ENCODE measurements at places on chromosomes 13 and 19. TPM values are rescaled to one million over a fixed set of nuclear protein-coding genes. Genes with fewer than 3 reads are reported as not detected.

GRCh38 chr13:46553521-46553885, 533 bp downstream of the LRCH1 start:
- DNase-seq = no peak

DNA sequence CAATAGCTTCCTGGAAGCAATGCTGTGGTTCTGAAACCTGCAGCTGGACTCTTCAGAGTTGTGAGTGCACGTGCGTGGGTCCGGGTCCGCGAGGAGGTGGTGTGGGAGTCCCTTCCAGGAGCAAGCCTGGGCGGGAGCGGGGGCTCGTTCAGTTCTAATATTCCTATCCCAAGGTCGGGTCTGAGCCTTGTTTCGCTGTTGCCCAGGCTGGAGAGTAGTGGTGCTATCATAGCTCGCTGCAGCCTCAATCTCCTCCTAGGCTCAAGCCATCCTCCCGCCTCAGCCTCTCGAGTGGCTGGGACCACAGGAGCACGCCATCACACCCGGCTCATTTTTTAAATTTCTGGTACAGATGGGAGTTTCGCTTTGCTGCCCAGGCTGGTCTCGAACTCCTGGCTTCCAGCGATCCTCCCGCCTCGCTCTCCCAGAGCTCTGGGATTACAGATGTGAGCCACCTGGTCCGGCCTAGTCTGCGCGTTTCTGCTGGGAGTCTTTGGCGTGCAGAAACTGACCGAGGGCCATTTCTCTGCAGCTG, 625 bp downstream of the ZFP82 start:
- peak; percentile 3 for DNase-seq

DNA sequence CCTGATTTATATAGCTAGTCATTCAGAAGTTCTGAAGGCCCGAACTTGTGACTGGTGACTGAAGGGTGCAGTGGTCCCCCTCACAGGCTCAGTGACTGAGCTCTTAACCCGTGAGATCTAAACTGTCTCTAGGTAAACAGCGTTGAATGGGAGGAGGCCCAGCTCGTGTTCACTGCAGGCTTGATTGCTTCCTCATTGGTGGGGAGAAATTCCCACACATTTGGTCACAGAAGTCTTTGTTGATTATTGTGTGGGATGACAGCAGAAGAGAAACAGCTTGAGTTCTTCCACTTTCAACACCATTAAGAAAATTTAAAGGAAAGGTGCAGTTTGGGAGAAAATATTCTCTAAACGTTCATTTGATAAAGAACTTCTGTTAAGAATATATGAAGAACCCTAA, 1178.0 kb downstream of the UQCRFS1 start:
- no peak for DNase-seq

DNA sequence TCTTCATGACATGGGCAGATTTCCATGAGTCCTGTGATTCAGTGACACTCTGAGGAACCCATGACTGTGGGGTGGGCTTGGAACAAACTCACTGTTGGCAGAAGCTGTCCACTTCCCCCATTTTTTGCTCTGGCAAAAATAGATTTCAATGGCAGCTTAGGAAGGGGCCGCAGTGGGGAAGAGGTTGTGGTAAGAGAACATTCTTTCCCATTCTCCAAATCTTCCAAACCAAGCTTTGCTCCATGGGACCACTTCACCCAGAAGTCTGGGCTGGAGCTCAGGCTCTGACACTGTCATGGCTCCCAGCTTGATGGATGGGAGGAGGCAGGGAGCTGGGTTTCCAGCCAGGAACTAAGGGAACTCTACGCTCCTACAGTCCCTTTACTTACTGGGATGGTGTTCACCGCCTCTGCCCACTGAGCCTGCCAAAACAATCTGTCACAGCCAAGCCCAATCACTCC, 24.9 kb upstream of the MEDAG start:
- peak; percentile 19 for DNase-seq

GRCh38 chr13:72886272-72887067, 104.5 kb downstream of the PIBF1 start:
- DNase-seq = no peak

DNA sequence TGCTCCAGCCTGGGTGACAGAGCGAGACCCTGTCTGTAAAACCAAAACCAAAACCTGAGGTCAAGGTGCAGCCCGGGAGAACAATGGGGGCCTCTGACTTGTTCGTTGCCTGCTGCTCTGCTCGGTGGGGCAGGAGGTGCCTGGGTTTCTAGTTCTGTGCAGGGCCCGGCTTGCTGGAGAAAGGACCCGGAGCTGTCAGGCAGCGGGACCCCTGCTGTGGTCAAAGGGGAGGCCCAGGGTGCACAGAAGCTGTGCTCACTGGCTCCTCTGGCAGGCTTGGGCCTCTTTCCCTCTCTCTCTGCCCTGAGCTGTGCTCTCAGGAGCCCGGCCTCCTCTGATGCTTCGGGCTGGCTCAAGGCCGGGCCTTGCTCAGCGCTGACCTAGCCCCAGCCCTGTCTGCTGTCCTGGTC, 3.5 kb downstream of the LRP3 start:
- DNase-seq = no peak

DNA sequence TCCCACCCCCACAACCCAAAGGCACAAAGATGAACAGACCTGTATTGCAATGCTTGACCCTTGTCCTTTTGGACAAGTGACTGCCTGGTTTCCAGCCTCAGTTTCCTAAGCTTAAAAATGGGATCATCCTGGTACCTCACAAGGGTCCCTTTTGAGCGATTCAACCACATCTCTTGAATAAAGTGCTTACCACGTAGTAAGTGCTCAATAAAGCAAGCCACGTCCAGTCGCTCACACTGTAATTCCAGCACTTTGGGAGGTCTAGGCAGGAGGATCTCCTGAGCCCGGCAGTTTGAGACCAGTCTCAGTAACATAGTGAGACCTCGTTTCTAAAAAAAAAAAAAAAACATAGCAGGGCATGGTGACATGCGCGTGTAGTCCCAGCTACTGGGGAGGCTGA, 1.2 kb downstream of the DLL3 start:
- DNase-seq = no peak

The ERVV-1 gene
- not detected for total RNA-seq

DNA sequence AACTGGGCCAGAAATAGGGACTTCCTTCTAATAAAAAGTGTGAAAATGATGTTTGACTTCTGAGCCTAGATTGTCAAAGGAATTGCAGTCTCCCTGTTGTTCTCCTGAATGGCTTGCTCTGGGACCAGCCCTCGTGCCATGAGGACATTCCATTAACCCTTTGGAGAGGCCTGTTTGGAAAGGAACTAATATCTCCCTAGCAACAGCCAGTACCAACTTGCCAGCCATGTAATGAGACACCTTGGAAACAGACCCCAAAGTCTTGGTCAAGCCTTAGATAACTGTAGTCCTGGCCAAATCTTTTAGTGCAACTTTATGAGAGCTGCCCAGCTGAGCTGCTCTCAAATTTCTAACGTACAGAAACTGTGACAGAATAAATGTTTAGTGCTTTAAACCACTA, 8.2 kb upstream of the SIAH3 start:
- no peak for DNase-seq

DNA sequence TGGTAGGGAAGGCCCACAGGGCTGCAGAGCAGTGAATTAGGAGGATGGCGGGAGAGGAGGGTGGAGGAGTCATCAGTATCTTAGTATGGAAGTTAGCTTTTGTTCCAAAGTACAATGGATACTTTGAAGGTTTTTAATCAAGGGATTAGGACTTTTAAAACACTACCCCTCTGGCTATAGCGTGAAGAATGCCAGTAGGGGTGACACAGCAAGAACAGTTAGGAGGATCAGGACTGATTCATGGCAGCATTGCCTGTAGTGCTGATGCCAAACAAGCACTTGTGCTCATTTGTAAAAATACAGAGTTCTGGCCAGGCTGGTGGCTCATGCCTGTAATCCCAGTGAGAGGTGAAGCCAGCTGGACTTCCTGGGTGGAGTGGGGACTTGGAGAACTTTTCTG, 46.2 kb downstream of the SKA3 start:
- no peak for DNase-seq

- DNase-seq = no peak
Observed at GRCh38 chr13:41641961-41642360, 184.6 kb downstream of the RGCC start.

- no peak for DNase-seq
Observed at GRCh38 chr13:42967660-42968059, 24.4 kb downstream of the EPSTI1 start.

DNA sequence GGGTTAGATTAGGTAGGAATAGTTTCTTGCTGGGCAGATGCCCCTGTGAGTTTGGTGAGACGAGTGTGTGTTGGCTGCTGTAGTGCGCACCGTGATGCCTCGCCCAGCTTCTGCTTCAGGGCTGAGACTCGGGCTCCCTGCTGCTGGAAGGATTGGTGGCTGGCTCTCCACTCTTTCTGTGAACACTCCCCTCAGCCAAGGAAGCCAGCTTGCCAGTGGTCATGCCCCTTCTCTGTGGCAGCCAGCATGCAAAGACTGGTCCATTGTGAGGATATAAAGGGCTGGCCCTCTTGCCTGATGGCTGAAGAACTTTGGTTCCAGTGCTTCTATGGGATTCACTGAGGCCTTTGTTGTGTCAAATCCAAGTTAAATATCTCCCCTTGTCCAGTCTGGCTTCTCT, 2.9 kb upstream of the HTR2A start:
- no peak for DNase-seq

DNA sequence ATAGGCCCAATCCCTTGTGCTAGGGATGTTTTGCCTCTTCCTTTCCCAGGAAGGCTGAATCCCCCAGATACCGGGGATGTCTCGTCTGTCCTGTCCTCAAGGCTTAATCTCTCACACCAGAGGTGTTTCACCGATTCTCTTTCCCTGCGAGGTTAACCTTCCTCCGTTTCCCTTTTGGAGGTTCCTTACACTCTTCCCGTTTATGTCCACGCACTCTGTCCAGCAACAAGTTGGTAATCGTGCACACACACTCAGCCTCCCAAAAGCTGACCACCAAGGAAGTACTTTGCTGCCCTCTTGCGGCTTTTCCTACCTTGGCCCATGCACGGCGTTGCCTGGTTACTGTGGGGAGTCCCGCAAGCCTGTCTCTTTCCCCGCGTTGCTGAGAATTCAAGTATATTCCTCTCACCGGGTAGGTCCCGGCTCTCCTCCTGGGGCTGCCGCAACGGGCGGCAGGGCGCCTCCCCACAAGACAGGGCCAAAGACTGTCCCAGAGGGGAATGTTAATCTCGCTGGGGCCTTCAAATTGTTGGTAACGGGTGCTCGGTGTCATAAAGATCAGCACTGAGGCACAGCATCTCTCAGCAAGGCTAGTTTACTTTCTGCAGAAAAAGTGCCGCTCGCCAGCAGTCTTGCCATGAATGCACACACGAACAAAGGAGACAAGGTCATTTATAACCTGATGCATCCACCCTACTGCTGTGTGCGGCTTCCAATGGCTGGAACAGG, 36.7 kb upstream of the CD177 start:
- no peak for DNase-seq

- DNase-seq = no peak
Observed at GRCh38 chr13:35014606-35015213, 72.6 kb downstream of the NBEA start.

DNA sequence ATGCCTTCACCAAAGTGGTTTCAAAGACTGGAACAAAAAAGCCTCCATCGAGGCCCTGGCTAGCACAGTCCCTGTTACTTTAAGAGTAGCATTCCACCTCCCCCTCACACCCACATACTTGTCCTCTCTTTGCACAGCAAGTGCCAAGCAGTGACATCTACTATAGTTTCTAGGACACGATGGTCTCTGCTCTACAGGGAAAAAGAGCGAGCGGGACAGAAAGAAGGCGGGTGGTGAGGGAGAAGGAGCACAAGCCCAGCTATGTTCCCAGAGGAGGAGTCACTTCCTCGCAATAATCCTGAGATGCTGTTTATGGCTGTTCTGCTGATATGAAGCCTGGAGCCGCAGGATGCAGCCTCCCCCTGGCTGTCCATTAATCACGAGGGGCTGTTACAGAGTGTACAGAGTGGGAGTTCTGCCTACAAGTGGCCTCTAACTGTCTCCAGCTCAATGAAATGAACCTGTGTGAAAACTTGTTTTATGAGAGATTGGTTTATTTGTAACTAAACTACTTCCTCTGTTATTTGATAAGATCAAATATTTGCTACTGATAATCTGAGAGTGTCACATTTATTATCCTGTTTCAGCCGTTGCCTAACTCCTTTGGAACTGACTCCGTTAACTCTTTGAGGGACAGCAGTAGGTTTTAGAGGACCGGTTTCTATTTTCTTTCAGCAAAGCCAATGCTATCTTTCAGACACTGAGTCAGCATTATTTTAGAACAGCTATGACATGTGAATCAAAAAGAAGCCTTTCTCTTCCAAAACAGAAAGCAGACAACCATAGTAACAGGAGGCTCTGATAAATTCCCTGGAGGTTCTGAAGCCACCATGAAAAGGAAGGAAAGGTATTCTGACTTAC, 208.0 kb downstream of the SPRY2 start:
- DNase-seq = peak; percentile 67

GRCh38 chr13:102702965-102703725, 8.3 kb upstream of the METTL21C start:
- DNase-seq = no peak

The KIR3DL2 gene
- not detected for total RNA-seq

DNA sequence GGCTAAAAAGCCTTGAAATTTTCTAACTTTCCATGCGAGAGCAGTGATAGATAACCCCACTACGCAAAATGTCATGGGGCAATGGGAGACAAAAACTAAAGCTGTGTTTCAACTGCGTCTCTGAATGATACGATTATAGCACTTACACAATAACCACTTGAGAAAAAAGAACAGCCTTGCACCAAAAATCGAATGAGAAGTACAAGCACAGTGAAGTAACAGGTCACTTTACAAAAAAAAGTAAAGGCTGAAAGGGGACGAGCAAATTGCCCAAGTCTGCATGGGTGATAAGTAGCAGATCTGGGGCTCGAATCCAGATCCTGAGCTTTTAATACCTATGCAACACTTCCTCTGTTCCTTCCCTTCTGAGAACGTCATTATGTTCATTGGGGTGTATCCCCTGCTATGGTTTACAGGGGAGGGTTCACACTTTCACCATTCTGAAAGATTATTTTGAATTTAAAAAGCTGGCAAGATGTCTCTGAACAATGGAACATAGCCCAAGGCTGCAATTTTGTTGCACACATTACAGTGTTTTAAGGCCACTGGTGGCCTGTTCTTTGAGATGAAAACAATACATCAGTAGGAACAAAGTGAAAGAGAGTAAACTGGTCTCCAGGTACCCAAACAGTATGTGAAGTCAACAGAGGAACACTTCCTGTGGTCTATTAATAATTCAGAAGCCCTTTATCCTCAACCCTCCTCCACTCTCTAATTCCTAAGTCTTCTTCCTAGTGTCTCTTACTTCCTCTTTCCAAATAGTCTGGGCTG, 3.2 kb downstream of the CPB2 start:
- DNase-seq = no peak

- DNase-seq = peak; percentile 80
Observed at GRCh38 chr13:20118268-20119140, 42.3 kb downstream of the GJA3 start.

- no peak for DNase-seq
Observed at GRCh38 chr13:45162194-45162593, 38.7 kb downstream of the KCTD4 start.

DNA sequence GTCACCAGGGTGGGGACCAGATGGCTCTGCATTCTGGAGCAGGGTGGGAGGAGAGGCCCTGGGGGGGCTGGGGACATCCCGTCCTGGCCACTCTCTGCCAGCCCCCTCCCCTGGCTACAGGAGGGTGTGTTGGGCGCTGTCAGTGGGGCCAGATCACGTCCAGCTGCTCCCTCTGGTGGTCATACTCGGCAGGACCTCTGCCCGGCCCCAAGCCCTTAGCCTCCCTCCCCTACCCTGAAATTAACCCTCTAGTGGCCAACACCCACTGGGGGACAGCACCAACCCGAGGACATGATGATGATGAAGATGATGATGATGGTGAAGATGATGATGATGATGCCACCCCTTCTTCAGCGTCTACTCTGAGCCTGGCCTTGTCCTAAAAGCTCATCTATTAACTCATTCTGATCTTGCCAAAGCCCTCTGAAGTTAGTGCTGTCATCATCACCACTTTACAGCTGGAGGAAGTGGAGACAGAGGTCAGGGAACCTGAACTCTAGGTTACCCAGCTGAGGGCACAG, 590 bp upstream of the LGI4 start:
- DNase-seq = peak; percentile 43
